Posterior vena cava (tissue), 2 donors: ENCODE measurements at places on chromosomes 2 and 18. TPM values are rescaled to one million over a fixed set of nuclear protein-coding genes. Genes with fewer than 3 reads are reported as not detected.

The BOK gene
- total RNA-seq, result 20.1 TPM

The CXCR1 gene
- 1.1 TPM for total RNA-seq

The IL1RN gene
- total RNA-seq, result 1.7 TPM

The CHRNG gene
- not detected for total RNA-seq

- no peak for DNase-seq
Measured at GRCh38 chr2:237987268-237987667, 20.5 kb downstream of the UBE2F start.

DNA sequence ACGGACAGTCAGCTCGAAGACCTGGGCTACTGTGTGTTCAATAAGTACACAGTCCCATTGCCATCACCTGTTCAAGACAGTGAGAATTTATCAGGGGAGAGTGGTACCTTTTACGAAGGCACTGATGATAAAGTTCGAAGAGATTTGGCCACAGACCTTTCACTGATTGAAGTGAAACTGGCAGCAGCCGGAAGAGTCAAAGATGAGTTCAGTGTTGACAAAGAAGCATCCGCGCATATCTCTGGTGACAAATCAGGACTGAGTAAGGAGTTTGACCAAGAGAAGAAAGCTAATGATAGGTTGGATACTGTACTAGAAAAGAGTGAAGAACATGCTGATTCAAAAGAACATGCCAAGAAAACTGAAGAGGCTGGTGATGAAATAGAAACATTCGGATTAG, 76.9 kb upstream of the UNC80 start:
- no peak for DNase-seq

DNA sequence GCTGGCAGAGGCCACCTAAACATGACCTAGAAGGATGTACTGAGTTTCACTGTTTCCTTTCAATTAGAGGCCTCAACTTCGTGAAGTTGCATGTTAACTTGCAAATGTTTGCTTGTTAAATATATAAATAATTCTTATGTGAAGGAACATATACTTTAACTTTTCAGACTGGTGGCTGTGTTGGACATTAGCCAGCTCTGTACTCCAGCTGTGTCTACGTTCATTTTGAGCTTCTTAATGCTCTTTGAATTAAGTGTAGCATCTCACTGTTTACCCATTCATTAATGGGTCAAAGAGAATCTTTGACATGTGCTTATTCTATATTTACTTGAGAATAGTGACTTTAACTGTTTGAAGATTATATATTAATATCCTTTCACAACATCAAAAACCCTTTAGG, 823.2 kb upstream of the ID2 start:
- no peak for DNase-seq

DNA sequence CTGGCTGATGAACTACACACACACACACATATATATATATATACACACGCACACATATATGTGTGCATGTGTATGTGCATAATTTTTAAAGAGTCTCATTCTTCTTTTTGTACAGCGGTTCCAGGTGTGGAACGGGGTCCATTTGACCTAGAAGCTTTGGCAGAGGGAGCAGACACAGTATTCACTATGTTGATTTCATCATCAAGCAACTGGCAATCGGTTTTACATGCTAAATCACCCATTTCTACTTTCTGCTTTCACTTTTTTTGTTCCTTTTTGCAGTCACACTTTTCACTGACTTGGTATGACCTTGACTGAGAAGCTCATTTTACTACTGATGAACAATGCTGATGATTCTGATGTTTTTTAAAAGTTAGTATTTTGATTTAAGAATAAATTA, 63.0 kb upstream of the PGAP1 start:
- DNase-seq, result no peak

DNA sequence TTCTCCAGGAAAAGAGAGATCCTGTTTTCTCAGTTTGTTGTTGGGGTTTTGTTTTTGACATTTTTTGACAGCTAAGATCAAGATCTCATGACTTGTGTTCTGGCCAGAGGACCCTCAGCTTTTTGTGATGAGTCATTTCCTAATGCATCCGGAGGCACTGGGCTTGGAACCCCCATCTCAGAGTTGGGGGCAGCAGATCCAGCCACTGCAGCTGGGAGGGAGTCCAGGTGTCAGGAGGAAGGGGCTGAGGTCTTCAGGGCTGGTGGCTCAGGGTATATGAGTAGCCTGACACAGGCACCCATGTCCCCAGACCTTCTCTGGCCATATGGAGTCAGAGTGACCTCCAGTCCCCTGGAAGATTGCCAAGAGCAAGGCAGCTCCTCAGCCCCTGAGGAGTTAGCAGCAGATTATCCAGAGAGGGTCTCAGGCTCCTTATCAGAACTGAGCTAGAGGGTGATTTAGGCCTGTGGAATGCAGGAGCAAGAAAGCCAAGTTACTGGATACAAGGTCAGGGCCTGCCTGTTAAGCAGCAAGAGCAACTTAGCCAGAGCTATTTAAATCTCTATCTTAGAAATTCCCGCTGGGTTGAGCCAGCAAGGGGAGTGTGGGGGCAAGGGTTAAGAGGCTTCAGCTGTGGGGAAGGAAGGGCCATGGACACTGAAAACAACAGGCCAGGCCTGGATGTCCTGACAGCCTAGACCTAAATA, 62.4 kb downstream of the TANC1 start:
- peak; percentile 85 for DNase-seq

GRCh38 chr2:128058114-128058513, 30.3 kb upstream of the SAP130 start:
- DNase-seq, result no peak

GRCh38 chr2:11809586-11810236, 63.3 kb downstream of the LPIN1 start:
- DNase-seq, result peak; percentile 23

DNA sequence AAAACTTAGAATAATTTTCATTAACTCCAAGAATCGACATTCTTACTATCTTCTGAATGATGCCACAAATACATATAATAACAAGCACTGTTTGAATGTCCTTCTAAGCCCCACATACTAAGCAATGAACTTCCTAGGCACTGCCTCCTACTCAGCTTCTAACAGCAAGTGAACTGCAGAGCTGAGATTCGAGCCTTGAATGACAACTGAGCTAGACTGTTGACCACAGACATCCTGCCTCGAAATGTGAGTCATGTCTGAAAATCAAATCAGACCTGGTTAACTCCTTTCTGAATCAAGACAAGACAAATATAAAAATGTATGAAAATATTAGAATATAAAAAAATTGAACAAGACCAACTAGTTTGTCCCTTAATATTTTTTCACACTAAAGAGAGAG, 108.1 kb downstream of the MYT1L start:
- DNase-seq, result no peak

DNA sequence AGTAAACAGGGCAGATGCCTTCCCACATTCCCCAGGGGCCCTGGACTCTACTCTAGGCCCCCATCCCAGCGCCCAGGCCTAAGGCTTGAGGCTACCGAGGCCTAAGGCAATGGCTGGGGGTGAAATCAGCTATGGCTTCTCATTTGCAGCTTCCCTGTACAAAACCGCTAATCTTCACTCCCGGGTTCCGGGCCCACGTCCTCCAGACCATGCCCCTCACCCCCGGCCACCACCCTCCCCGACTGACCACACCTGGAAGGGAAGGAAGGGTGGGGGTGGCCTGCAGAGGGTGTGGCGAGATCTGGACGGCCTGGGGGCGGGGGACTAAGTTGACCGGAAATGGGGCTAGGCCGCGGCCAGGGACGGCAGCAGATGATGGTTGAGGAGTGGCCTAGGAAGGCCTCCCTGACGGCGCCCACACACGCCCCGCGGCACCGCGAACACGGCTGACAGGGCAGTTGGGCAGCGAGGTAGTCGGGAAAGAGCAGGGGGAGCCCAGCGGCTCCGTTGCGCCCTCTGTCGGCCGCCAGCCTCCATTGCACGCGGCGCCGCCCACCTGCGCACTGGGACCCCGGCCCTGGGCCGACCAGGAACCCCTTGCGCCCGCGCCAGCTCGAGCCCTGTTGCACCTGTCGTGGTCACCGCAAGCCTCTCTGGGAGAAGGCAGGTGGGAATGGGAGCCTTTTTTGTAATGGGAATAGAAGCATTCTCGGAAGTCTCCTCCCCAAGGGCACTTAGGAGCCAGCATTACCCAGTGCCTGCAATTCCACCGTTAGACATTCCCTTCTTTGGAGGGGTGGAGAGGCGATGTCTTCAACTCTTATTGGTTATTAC, 117.1 kb upstream of the STPG4 start:
- DNase-seq, result peak; percentile 94
